ENCODE measurements at places on chromosomes 7 and 10.

DNA sequence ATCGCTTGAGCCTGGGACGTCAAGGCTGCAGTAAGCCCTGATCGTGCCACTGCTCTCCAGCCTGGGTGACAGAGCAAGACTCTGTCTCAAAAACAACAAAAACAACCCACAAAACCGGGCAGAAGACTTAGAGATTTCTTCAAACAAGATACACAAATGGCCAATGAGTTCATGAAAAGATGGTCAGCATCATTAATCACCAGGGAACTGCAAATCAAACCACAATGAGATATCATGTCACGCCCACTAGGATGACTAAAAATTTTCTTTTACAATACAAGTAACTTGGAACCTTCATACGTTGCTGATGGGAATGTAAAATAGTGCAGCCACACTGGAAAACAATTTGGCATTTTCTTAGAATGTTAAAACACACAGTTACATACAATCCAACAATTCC lies 77.3 kb upstream of the GRID1 start:
- DNase-seq: peak; percentile 77

DNA sequence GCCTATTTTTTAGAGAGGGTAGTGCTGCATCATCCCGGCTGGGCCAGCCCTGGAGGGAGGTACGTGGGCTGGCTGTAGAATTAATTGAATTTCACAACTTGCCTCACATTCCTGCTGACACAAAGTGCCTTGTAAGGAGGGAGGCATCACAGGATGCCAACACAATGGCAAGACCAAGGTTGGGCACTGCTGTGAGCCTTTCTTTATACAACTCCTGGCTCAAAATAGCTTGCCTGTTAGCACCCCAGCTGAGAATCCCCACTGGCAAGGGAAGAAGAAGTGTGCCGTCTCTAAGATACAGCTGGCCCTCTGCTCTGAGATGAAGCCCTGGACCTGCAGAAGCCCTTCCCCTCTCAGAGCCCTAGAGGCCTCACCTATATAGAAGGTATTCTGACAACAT lies 873.9 kb downstream of the GRID1 start:
- DNase-seq: no peak

- DNase-seq: no peak
These were observed 205.2 kb downstream of the GLRX3 start for GRCh38 chr10:130341356-130341755.

DNA sequence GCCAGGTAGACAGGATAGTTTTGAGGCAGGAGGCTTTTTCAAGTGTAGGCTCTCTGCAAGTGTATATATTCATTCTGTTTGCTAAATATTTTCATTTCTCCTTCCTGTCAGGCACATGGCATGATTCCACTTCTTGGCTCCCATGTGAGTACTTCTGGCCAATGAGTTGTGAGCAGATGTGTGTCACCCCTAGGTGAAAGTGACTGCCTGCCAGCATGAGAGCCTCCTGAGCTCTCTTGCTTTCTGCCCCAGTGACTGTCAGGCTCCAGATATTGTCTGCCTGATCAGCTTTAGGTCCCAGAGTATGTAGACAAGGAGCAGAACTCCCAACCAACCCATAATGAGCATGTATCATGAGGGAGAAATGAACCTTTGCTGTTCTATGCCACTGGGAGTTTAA lies 257.6 kb upstream of the NPY start:
- DNase-seq: no peak

DNA sequence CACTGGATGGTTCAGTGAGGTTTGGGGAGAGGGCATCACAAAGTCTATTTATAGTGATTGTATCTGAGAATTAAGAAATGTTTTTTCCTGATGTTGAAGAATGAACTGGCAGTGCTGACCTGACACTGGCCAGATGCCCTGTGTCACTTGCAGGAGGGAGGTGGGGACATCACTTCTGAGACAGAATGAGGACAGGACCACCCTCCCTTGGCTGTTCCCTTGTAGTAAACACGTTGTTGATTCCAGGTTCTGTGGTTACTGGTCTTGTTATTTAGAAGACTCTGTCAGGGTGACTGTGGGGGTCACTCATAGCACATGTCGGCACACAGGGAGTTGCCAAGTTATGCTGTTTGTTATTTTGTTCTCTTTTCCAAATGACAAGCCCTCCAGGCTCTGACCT lies 126.4 kb downstream of the ADCY1 start:
- DNase-seq: no peak

- no peak for DNase-seq
These were observed 57.3 kb downstream of the ADARB2 start for GRCh38 chr10:1679821-1680650.

DNA sequence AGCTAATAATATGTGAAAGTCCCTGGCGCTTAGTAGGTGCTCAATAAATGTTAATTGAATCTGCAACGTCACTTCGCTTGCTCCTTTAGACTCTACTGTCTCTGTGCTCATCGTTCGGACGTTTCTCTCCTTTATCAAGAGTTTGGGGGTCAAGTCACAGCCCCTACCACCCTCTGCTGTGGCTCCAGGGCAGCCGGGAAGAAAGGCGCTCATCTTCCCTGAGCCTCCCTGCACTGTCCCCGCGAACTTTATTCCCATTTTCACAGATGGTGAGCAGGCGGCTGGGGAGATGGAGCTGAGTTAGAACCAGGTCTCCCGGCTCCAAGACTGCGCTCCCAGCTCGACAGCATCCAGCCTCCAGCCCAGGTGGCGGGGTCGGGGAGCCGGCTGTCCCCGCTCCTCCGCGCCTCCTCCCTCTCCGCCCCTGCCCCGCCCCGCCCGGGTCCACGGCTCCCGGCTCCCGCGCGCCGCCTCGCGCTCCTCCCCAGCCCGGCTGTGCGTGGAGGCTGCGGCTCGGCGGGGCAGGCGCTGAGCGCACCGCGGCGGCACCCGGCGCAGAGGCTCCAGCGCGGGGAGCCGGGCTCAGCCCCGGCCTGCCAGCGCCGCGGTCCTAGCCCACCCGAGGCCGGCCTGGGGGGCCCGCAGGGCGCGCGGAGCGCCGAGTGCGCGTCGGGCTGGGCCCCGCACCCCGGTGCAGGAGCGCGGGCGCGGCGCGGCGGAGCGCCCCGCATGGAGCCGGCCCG lies at the start of gene CLEC2L:
CLEC2L (plus strand) TSS at position 487 of the 743 bp plus-strand sequence; CDS start at position 730, 243 bp downstream.
- no peak for DNase-seq

DNA sequence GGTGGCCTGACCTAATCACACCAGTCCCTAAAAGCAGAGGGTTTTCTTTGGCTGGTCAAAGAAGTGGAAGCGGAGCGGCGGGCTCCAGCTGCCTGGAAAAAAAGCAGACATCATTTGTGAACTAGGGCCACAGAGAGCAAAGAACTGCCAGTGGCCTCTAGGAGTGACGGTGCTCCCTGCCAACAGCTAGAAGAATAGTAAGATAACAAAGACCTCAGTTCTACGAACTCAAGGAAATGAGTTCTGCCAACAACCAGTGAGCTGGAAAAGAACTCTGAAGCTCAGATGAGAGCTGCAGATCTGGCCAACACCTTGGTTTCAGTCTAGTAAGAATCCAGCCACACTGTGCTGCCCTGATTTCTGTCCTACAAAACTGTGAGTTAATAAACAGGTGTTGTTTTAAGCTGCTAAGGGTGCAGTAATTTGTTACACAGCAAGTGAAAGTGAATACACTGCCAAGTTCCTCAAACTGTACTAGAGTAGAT lies 178.0 kb downstream of the SRPK2 start:
- DNase-seq: peak; percentile 35

- DNase-seq: peak; percentile 71
These were observed 27.3 kb downstream of the MDFIC start for GRCh38 chr7:114949231-114949630.

- DNase-seq: peak; percentile 4
These were observed 16.1 kb upstream of the TAS2R40 start for GRCh38 chr7:143205560-143206293.

DNA sequence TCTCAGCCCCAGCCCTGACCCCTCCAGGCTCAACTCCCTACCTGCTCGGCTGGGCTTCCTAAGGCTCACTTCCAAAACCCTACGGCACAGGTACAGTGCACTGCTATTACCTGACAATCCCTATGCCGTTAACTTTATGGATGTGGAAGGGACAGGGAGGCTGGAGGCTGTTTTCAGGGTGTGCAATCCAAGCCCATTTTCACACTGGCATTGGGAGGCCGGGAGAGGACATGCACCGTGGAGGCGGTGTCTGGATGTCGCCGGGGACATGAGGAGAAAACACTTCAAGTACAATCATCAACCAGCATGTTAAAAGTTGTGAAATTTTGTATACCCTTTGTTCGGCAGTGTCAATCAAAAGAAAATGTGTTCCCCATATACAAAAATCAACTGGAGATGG lies 80.1 kb downstream of the MAD1L1 start:
- DNase-seq: no peak

DNA sequence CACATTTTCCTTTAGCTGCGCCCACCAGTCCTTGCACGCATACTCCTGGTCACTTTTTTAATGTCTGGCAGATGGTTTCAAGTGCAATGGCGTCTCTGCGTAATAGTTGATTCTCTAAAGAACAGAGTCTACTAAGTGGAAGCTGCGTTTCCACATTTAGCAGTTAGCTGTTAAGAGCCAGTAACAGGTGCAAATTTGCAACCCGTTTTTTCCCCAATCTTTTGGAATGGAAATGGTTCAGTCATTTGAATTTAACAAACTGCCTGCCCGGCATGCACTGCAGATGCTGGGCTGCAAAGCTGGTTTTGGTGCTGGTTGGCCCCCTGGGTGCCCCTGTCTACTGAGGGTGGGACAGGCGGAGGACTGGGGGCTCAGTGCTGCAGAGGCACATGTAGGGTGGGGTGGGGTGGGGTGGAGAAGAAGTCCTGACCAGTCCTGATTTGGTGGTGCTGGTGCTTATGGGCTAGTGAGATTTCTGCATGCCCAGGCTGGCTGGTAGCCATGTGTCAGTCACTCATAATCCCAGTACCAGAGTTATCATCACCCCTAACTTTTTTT lies 43.9 kb downstream of the CUX1 start:
- no peak for DNase-seq

DNA sequence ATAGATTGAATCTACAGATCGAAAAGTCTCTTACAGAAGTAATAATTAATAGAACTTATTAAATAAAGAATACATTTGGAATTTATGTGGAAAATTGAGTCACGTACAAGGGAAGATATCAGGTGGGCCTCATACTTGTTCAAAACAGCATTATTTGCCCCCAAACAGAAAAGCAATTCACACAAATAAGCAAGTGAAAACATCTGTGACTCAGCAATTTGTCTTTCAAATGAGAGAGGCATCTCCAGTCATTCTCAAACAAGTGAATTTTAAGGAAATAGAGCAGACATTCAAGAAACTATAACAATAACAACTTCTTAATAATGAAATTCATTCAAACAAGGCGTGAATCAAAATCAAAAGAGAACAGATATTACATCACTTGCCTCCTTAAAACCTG lies 50.1 kb downstream of the SEMA3A start:
- DNase-seq: no peak

DNA sequence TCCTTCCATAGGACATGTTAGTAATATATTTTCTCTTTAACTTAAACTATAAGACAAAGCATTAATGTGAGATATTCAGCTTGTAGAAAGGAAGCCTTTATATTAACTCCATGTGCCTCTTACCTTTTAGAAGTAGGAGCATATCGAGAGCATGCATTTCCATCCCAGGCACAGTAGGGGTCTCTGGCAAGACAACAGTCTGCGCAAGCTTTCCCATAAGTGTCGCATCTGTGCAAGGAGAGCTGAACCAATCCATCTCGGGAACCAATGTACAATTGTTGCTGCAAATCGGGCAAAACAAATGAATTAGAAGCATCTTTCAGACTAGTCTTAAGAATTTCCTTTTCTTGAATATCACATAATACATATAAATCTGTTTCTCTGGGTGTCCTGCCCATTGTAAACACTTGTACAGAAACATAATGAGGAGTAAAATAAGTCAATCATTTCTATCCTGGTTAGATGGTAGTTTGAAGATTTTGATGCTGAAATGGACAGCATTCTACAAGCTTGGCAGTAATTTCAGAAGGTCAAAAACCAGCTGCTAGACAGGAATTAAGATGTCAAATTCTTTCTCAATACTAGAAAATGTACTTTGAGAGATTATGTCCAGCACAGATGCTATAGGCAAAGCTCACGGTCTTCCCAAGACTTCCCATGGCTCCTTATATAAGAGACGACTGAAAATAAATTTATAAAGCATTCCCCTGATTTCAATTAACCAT lies 171.8 kb downstream of the SEMA3D start:
- DNase-seq: no peak

DNA sequence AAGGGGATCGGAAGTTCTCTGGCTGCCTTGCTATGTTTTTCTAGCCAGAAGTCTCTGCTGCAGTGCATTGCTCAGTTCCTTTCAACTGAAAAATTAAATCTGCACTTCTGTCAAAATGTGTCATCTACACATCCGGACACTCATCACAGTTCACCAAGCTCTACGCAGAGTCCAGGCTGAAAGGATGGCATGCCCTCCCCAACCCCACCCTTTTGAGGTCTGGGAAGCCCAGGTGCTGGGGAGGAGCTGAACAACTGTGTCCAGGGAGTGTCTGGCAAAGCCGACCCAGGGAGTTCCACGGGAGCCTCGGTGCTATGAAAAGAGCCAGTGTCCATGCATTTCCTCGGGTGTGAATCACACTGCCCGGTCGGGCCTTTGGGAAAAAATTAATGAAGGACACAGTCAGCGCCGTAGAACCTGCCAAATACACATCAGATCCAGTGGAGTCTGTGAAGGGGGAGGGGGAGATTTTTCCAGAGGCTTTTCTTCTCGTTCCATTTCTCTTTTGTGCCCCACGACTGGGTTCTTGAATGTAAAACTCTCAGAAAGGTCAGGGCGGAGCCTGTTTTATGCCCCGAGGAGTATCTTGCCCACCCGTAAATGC lies 757 bp upstream of the PALS2 start:
- DNase-seq: peak; percentile 53

GRCh38 chr7:148084138-148084537 lies 506.4 kb upstream of the C7orf33 start:
- no peak for DNase-seq

- no peak for DNase-seq
These were observed 127.6 kb downstream of the DNAJB9 start for GRCh38 chr7:108697254-108697653.

- no peak for DNase-seq
These were observed 341.7 kb upstream of the BMPER start for GRCh38 chr7:33563651-33564050.

DNA sequence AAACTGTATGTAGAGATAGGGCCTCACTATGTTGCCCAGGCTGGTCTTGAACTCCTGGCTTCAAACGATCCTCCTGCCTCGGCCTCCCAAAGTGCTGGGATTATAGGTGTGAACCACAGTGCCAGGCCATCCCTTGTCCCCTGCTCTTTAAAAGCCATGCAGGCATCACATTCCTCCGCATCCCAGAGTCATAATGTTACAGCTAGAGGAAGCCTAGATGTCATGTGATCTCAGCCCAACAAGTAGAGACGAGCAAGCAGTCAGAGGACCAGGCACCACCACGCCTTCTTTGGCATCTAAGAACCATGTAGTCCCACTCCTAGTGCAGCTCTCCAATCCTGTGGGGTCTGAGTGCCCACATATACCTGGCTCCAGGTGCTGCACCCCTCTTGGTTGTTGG lies 13.1 kb downstream of the PODXL start:
- no peak for DNase-seq

- peak; percentile 49 for DNase-seq
These were observed 479.2 kb downstream of the HTR7 start for GRCh38 chr10:90378524-90379076.

DNA sequence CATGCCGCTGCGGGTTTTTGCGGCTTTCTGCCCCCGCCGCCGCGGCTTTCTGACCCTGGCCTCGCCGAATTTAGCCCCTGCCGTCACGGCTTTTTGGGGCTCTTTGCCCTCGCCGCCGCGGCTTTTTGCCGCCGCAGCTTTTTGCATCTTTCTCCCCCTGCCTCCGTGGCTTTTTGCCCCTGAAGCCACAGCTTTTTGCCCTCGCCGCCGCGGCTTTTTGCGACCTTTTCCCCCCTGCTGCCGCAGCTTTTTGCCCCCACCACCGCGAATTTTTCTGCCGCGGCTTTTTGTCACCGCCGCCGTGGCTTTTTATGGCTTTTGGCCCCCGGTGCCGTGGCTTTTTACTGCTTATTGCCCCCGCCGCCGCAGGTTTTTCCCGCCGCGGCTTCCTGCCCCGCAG lies 636.5 kb downstream of the ZNF716 start:
- DNase-seq: no peak

All from astrocyte (in vitro differentiated cells and primary cell).